ENCODE measurements at places on chromosomes 11 and 22.
A peak's percentile ranks its signal among the peaks of the same experiment; 100 is the strongest.

- peak; percentile 94 for DNase-seq
These were observed 25.1 kb upstream of the RELT start for GRCh38 chr11:73350908-73351636.

DNA sequence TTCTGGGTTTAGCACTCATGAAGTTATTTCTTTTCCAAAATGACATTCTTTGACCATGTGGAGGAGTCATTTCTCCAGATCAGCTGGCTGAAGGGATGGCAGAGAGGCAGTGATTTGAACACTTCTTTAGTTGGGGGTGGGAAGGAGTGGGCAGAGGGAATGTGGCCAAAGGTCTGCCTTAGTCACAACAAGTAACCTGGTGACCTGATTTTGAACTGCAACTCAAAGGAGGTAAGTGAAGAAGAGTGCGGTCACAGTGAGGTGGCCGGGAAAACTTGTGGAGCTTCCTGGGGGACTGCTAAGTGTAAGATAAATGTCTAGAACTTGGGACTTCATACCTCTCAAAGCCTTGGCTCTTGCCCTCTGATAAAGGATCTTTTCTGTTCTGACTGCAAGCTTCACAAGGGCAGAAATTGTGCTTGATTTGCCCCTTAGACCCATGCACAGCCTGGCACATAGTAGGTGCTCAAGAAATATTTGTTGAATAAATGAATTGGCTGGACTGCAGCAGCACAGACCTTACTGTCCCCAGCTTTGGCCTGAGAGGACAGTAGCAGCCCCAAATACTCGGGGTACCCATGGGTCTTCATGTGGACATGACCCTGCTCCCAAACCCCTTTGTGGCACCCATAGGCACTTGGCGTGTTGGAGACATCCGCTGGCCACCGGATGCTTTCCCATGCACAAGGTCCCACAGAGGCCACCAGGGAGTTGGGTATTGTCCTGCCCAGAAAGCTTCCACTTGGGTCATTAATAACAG, 99.0 kb upstream of the ALX4 start:
- DNase-seq: no peak

DNA sequence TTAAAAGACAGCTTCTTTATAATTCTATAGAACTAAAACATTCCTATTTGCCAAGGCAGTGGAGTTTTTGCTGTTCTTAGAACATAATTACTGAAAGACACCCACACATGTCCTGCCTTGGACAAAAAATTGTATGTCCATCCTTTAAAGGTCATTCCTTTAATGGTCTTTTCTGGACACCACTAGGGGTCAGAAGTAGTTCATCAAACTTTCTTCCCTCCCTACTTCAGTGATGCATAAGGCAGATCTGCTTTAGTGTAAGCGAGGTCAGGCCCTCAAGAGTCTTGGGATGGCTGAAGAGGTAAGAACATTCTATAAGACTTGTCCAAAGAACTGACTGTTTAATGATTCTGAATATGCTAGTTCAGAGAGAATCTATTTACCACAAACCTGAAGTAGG, 4.3 kb upstream of the OR51V1 start:
- peak; percentile 20 for DNase-seq

DNA sequence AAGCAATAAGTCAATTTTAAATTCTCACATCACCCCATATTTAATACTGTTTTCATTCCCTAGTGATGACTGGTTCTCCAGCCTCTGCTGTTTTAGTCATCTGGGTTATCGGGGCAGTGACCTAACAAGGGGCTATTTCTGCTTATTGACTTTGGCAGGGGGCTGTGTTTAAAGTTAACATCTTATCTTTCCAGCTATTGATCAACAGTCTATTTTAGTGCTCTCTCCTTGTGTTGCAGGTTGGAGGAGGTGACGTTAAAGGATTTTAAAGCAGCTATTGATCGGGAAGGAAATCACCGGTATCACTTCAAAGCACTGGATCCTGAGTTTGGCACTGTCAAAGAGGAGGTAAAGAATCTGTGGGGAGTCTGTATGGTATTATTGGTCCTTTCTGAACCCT, 7.7 kb upstream of the DLAT start:
- no peak for DNase-seq

GRCh38 chr11:63915961-63916836, 765 bp downstream of the RCOR2 start:
- peak; percentile 31 for DNase-seq

GRCh38 chr11:59115553-59115952, 8.5 kb downstream of the FAM111B start:
- no peak for DNase-seq
